ENCODE measurements at places on chromosomes 3 and 15. TPM values are rescaled to one million over a fixed set of nuclear protein-coding genes. Genes with fewer than 3 reads are reported as not detected.
A peak's percentile ranks its signal among the peaks of the same experiment; 100 is the strongest.

Gene C3orf18
- 7.8 TPM for total RNA-seq

Gene SYNPR
- not detected for total RNA-seq

Gene CLDN18
- not detected for total RNA-seq

GRCh38 chr3:187615630-187616029 lies 54.6 kb downstream of the SST start:
- no peaks in the 10 kb centered on the region for H3K4me1 ChIP-seq
- no peak for DNase-seq
- H3K27ac ChIP-seq, result no peak overlapping the region
- H3K4me3 ChIP-seq, result no peak overlapping the region

DNA sequence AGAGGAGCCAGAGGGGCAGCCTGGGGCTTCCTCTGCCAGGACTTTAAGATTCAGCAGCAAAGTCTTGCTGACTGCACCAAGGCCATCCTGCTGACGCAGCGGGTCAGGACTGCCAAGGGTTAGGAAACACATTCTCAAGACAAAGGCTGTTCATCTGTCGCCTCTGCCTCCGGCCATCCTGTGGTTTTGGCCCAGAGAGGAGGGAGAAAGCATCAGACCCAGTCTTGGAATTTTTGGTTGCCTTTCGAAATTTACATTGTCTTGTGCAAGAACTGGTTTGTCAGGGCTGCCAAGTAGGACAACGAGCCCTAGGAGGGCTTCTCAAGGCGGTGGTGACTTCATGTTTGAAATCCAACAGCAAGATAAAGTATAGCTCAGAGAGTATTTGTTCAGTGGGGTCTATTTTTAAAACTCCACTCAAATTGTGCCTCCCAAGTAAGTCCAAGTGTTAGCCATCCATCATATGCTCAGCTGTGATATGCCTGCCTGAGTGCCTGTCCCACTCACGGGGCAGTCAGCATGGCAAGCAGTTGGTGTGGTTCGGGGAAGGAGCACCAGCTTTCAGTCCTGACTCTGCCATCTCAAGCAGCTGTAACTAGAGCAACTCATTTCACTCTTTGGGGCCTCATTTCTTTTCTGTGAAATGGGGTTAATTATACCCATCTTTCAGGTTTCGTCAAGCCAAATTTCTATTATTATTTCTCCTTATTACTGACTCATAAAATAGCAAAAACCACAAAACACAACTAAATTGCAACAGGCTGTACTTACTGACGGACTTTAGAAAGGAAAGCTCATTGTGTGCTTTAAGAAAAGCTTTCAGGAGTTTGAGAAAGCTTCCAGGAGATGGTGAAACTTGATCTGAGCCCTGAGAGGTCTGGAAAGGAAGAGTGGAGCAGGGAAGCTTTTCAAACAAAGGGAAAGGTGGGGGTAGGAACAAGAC lies 42.4 kb upstream of the RHO start:
- no peaks in the 10 kb centered on the region for H3K27me3 ChIP-seq
- H3K27ac ChIP-seq, result peak overlapping the region; percentile 14

DNA sequence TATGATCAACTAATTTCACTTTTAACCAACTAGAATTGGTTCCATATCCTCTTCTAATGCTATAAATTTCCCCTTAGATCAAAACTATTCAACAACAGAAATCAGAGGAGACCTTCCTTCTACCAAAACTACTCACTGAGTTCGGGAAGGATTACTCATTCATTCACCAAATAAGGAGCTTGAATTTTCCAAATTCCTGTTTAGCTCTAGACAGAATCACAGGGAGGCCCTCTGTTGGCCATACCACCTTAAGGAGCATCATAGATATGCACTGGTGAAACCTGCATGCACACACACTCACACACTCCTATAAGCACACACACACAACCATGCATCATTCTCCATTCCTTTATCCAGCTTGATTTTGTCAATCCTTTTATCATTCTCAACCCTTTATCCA lies 49.0 kb downstream of the SUCLG2 start:
- no peaks in the 10 kb centered on the region for H3K4me1 ChIP-seq
- no peaks in the 10 kb centered on the region for H3K27me3 ChIP-seq
- no peak overlapping the region for H3K4me3 ChIP-seq
- no peak overlapping the region for H3K27ac ChIP-seq

DNA sequence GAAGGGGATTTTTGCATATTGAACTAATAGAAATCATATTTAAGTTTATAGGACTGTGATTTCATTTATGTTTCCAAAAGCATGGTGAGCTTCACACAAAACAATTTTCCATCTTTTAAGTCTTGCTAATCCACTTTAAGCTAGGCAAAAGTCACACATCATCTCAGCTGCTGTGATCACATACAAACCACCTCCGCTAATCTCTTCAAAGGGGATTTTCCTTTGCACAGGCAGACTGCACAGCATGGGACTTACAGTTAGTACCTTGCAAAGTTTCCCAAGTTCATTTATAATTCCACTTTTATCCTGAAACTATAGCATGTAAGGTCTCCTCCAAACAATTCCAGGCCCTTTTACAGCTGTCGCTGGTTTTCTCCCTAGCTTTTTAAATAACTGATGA lies 225.1 kb upstream of the CNTN3 start:
- no peaks in the 10 kb centered on the region for H3K4me1 ChIP-seq
- DNase-seq, result no peak
- H3K27me3 ChIP-seq, result no peaks in the 10 kb centered on the region
- no peak overlapping the region for H3K4me3 ChIP-seq

DNA sequence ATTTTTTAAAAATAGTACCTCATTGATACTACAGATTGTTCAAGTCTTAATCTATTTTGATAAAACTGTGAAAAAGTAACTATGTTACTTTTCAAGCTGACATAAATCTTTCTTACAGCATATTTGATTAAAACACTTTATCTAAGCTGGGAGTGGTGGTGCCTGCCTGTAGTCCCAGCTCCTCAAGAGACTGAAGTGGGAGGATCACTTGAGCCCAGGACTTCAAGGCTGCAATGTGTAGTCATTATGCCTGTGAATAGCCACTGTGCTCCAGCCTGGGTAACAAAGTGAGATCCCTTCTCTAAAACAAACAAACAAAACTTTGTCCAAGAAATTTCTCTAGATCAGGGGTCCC lies 59.6 kb upstream of the NEDD4 start:
- no peak overlapping the region for H3K27ac ChIP-seq
- H3K4me1 ChIP-seq, result no peaks in the 10 kb centered on the region
- DNase-seq, result no peak
- H3K27me3 ChIP-seq, result no peaks in the 10 kb centered on the region
- no peaks in the 10 kb centered on the region for H3K36me3 ChIP-seq
- H3K4me3 ChIP-seq, result no peak overlapping the region

GRCh38 chr3:185976977-185977678 lies 39.3 kb upstream of the TRA2B start:
- H3K27ac ChIP-seq, result no peak overlapping the region
- H3K4me3 ChIP-seq, result no peak overlapping the region
- no peaks in the 10 kb centered on the region for H3K27me3 ChIP-seq
- H3K36me3 ChIP-seq, result no peaks in the 10 kb centered on the region

- H3K27ac ChIP-seq, result no peak overlapping the region
- no peaks in the 10 kb centered on the region for H3K36me3 ChIP-seq
- no peak overlapping the region for H3K4me3 ChIP-seq
- DNase-seq, result no peak
Observed at GRCh38 chr3:140021269-140021668, 86.3 kb downstream of the CLSTN2 start.
